Panc1 (cell line): ENCODE measurements at places on chromosomes 3 and 15. TPM values are rescaled to one million over a fixed set of nuclear protein-coding genes. Genes with fewer than 3 reads are reported as not detected.

DNA sequence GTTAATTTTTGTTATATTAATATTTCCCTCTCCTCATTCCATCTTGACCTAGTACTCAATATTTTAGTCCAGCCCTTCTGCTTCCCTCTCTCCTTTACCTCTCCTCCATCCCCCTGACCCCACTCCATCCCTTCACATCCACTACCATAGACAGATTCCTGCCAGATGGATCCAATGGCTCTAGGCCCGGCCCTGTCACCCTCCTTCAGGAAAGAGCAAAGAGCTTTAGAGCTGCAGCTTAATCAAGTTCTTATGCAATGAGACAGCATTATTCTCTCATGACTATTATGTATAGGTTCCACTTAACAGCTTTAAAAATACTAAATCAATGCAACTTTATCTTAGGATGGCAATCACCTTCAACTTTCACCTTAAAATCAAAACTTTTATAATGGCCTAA lies 200.7 kb upstream of the TTC14 start:
- no peak for DNase-seq

DNA sequence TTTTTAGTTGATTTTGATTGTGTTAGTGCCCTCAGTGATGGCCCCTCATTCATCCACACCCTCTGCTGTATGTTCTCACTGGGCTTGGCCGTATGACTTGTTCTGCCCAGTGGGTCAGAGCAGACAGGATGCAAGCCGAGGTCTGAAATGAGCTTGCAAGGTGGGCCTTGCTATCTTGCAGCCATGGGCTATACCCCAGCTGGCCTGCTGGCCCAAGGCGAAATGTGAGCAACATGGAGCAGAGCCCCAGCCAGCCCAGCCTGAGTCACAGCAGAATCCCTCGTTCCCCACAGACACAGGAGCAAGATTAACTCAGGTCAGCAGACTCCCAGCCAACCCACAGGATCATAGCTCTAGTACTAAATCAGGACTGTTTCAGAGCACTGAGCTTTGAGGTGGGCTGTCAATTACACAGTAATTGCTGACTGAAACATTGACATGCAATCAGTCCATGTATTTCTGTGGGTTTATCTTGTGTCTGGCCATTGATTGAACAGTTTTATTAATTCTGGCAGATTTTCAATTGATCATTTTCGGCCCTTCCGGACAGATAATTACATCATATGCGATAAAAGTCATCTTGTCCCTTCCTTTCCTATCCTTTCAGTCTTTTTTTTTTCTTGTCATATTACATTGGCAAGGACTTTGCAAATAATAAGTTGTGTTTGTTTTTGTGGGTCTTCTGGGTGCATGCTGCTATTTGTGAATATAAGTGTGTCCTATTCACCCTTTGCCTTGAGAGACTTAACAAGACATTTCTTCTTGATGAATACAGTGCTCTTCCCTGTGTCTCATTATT lies 27.1 kb downstream of the KLF15 start:
- DNase-seq = no peak

DNA sequence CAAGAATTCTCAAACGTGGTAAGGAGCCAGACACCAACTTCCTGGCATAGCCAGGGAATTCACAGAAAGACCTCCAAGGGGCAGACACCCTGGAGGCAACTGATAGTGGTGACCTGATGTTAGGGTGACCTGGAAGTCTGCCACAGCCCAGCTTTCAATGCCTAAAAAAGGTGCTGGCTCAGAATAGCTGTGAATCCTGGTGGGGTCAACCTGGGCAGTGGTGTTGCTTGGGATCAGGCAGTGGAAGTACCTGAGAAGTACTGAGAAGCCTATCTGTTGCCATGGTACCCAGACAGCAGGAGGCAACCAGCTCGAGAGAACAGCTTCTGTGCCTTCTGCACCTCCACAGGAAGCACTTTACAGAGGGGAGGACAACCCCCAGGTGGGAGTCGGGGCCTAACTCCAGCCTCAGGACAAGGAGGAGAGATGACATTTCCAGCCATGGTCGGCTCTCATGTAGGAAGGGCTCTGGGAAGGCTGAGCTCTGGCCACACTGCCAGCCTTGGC lies 55.4 kb upstream of the LARS2 start:
- DNase-seq = no peak

DNA sequence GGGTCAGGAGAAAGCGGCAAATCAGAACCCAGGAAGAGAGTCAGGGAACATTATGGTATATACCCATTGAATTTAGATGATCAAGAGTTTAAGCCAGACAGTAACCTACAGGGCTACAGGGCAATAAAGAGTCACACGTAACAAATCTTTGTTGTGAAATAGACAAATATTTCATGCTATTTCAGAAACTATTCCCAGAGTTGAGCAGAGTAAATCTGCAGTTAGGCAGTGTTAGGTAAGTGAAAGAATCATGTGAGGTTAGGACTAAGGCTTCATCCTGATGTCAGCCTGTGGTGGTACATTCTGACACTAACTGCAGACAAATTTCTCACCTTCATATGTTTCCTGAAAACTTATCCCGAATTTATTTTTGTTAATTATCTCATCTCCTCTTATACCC lies 153.0 kb downstream of the UBE2E2 start:
- no peak for DNase-seq

DNA sequence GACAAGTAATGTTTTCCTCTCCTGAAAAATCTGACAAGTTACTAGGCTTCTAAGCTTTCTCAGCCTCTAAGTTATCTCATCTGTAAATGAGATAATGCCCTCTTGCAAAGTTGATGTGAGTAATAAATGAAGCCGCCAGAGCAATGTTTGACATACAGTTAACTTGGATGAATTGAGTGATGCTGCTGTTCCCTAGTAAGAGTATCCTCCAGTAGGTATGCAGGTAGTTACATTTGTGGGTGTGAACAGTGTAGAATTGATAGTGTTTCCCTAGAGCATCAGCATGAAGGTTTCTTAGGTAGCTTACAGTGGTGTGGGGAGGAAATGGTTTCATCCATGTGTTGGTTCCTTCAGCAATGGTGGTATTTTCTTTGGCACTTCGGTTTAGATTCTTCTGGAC lies 3.4 kb downstream of the ATP2C1 start:
- DNase-seq = no peak

GRCh38 chr15:70493787-70494516 lies 269.4 kb downstream of the UACA start:
- DNase-seq = no peak

GRCh38 chr15:56783156-56783856 lies 50.0 kb upstream of the ZNF280D start:
- no peak for DNase-seq

GRCh38 chr15:64014995-64015394 lies 31.3 kb downstream of the DAPK2 start:
- no peak for DNase-seq

- DNase-seq = no peak
These were observed 254.9 kb upstream of the TBL1XR1 start for GRCh38 chr3:177451864-177452830.

DNA sequence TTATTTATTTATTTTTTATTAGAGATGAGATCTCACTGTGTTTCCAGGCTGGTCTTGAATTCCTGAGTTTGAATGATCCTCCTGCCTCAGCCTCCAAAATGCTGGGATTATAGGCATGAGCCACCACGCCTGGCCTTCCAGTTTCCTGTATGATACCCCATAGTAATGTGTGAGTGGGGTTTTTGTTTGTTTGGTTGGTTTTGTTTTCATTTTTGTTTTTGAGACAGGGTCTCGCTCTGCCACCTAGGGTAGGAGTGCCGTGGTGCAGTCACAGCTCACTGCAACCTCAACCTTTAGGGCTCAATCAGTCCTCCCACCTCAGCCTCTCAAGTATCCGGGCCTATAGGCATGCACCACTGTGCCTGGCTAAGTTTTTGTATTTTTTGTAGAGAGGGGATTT lies 30.9 kb downstream of the GOLM2 start:
- DNase-seq = no peak

DNA sequence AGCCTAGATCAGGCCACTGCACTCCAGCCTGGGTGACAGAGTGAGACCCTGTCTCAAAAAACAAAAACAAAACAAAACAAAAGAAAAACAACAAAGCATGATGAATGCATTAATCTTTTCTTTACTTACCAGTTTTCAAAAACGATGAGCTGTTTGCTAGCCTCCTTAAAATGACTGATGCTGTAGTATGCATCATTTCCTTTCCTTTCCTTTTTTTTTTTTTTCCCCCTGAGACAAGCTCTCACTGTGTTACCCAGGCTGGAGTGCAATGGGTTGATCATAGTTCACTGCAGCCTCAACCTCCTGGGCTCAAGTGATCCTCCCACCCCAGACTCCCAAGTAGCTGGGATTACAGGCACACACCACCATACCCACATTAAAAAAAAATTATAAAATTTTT lies 202.0 kb downstream of the ADAMTSL3 start:
- no peak for DNase-seq

DNA sequence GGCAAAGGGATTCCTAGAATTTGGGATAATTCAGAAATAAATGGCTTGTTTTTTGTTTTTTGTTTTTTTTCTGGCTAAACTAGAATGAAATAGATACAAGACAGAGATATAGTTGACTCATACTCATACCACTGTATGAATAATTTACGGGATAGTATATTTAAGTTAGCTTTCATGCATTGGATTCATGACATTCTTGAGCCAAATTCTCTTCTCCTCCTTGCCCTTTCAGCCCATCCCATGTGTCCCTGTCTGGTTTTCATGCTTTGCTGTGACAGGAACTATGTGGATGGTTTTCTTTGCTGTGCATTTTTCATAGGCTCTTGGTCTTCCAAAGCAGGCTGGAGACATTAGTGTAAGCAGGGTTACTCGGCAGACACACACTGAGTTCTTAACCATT lies 66.6 kb upstream of the UMPS start:
- no peak for DNase-seq

- peak; percentile 58 for DNase-seq
These were observed 26.0 kb downstream of the TMEM158 start for GRCh38 chr3:45199837-45200648.

DNA sequence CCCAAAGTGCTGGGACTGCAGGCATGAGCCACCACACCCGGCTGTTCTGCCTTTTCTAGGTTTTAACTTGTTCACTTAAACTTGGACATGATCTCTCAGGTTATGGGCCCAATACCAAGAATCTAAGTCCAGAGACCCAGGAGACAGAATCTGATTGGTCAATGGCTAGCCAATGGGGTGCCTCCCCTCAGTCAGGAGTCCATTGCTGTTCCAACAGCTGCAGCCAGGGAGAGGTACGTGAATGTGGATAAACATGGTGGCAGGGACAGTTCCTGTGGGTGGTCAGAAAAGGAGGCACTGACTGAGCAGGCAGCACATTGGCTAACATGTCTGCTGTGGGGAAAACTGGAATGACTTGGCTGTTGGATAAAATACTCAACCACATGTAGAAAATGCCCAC lies 140.3 kb downstream of the RPLP1 start:
- no peak for DNase-seq

GRCh38 chr15:75599401-75599800 lies 20.3 kb upstream of the PTPN9 start:
- no peak for DNase-seq

DNA sequence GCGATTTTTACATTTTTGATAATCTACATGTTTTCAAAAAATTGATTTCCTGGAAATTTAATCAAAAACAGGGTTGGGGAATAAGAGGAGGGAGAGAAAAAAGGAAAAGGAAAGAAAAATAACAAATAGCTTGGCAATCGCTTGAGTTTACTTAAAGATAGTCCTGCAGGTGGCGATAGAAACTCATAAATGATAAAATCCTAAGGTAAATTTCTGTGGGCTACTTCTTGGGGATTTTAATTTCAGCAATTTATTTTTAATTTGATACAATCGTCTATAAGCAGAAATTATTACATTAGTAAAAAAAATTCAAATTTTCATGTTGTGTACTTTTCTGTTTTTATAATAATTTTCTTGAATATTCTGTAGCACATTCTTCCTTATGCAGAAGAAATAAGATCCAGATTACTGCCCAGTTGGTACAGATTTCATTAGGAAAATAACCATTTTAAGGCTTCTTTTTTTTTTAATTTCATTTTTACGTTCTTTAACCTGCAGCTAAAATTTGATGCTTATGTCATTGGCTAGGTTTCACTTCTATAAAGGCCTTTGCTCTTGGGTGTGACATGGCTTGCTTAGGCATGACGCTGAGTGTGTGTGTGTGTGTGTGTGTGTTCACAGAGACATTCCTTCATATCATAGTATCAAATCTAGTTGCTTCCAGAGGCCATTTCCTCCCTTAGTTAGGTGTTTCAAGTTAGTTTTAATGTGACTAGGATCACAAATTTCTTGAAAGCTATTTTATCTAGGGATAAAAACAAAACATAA lies 181.8 kb downstream of the MCTP2 start:
- DNase-seq = peak; percentile 10

DNA sequence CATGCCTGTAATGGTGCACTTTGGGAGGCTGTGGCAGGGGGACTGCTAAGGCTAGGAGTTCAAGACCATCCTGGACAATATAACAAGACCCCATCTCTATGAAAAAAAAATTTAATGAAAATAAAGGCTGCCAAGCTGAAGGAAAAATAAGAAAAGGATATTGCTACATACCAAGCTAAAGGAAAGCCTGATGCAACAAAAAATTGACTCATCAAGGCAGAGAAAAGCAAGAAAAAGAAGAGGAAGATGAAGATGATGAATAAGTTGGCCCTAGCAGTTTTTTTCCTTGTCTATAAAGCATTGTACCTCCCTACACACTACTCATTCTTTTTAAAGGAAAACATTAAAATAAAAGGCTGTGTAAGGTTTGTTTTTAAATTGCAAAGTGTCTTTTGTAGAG lies 441.9 kb upstream of the MDFIC2 start:
- no peak for DNase-seq

- no peak for DNase-seq
These were observed 66.5 kb upstream of the PYGO1 start for GRCh38 chr15:55654561-55655031.

DNA sequence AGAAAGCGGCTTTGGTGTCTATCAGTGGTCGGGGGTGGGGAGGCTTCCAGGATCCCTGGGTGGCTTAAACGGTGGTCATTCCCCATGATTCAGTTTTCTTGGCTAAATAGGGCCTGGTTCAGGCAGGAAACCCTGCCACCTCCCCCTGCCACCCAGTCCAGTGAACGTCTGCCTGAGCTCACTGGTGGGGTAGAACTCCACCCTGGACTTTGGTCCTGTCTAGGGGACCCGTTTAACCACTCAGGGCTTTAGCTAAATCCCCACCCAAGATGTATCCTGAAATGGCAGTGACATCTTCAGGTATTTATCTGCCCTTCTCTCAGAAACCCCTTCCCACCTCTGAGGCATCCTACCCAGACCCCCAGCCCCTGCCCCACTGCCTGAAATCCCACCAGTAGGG lies 30.5 kb upstream of the LINGO1 start:
- DNase-seq = no peak

GRCh38 chr15:46556010-46556409 lies 921.2 kb downstream of the SQOR start:
- no peak for DNase-seq

GRCh38 chr3:30135190-30135589 lies 471.2 kb upstream of the TGFBR2 start:
- peak; percentile 32 for DNase-seq

SLC6A11 gene
- not detected for total RNA-seq

C2CD4A gene
- total RNA-seq = 0.15 TPM

SLCO2A1 gene
- 0.62 TPM for total RNA-seq

CLPX gene
- 49.9 TPM for total RNA-seq

APOD gene
- total RNA-seq = not detected

GCSAM gene
- total RNA-seq = 0.08 TPM

ZNF774 gene
- total RNA-seq = 5.2 TPM

MESP2 gene
- total RNA-seq = 1.1 TPM

TIGIT gene
- total RNA-seq = not detected

RTF1 gene
- total RNA-seq = 43.5 TPM

TP63 gene
- 0.51 TPM for total RNA-seq

KLF15 gene
- total RNA-seq = 0.10 TPM

EPHB1 gene
- 0.46 TPM for total RNA-seq

SAMD7 gene
- total RNA-seq = not detected

STARD9 gene
- 13.4 TPM for total RNA-seq

SUSD5 gene
- total RNA-seq = 16.3 TPM

ITIH4 gene
- 1.5 TPM for total RNA-seq

BOC gene
- 0.33 TPM for total RNA-seq
